ENCODE measurements at places on chromosomes 13 and 19. TPM values are rescaled to one million over a fixed set of nuclear protein-coding genes. Genes with fewer than 3 reads are reported as not detected.

GRCh38 chr13:98299966-98300350 is 122.9 kb upstream of the RNF113B start:
- no peak for DNase-seq

NLRP11 gene
- total RNA-seq: not detected

ZNF222 gene
- total RNA-seq: 4.6 TPM

LRG1 gene
- total RNA-seq: 0.81 TPM

DNA sequence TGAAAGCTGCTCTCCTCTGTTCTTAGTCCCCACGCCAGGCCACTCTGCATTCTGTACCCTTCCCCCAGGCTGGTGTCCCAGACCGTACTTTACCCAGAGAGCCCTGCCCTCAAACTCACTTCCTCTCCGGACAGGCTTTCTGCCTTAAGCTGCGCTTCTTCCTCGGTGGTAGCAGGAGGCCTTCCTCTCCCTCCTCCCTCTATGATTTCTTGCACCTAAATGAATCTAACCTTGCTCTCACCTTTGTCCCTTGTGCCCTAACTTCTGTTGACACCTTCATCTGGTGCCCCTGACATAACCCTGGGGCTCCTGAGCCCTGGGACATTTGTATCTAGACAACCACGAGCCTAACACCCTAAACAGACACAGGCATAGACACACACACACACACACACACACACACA is 29.6 kb upstream of the CEACAM21 start:
- no peak for DNase-seq

DNA sequence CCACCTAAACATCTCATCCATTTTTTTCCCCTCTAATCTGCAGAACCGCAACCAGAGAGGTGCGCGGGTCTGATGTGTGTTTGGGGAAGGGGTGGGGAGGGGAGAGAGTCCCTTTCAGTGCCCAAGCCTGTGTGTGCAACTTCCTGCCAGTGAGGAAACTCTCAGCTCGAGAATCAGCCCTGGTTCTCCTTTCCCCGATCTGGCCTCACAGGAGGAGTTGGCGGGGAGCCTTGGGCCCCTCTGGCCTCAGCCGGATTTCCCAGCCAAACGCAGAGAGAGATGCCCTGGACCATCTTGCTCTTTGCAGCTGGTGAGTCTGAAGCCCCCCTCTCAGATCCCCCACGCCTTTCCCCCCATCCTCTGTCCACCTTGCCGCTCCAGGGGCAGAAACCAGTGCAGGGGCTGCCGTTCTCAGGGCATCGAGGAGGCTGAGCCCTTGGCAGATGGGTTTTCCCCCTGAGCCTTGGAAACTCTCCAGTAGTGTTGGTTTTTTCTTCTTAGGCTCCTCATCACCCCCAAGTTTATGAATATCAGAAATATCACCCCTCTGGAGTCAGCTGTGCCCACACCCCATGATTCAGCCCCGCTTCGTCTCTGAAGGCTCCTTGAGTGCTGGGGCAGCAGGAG is at the start of gene C19orf38:
Gene C19orf38 (plus strand): TSS at position 186 of the 627 bp plus-strand sequence. CDS start 94 bp downstream, at position 280.
- no peak for DNase-seq

KIR3DL1 gene
- total RNA-seq: not detected
